Lower leg skin (tissue), 4 donors: ENCODE measurements at places on chromosomes 4 and X. TPM values are rescaled to one million over a fixed set of nuclear protein-coding genes. Genes with fewer than 3 reads are reported as not detected.

- no peak for DNase-seq
Measured at GRCh38 chr4:23234018-23234417, 541.3 kb downstream of the GBA3 start.

GRCh38 chrX:142831961-142832530 is 193.7 kb upstream of the SPANXN4 start:
- DNase-seq: no peak

DNA sequence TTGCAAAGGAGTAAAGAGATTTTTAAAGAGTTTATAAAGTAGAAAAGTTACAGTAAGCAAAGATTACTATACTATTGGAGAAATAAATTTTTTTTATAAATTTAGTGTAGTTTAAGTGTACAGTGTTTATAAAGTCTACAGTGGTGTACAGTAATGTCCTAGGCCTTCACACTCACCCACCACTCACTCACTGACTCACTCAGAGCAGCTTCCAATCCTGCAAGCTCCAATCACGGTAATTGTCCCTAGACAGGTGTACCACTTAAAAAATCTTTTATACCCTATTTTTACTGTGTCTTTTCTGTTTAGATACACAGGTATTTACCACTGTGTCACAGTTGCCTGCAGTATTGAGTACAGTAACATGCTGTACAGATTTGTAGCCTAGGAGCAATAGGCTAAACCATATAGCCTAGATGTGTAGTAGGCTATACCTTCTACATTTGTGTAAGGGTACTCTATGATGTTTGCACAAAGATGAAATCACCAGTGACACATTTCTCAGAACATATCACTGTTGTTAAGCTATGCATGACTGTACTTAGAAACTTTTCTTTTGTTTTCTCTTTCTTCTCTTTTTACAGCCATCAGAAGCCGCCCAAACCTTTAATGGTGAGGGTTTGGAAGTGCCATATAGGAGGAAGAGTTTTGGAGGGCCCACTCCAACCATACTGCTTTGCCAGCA is 11.8 kb upstream of the SH3RF1 start:
- no peak for DNase-seq

DNA sequence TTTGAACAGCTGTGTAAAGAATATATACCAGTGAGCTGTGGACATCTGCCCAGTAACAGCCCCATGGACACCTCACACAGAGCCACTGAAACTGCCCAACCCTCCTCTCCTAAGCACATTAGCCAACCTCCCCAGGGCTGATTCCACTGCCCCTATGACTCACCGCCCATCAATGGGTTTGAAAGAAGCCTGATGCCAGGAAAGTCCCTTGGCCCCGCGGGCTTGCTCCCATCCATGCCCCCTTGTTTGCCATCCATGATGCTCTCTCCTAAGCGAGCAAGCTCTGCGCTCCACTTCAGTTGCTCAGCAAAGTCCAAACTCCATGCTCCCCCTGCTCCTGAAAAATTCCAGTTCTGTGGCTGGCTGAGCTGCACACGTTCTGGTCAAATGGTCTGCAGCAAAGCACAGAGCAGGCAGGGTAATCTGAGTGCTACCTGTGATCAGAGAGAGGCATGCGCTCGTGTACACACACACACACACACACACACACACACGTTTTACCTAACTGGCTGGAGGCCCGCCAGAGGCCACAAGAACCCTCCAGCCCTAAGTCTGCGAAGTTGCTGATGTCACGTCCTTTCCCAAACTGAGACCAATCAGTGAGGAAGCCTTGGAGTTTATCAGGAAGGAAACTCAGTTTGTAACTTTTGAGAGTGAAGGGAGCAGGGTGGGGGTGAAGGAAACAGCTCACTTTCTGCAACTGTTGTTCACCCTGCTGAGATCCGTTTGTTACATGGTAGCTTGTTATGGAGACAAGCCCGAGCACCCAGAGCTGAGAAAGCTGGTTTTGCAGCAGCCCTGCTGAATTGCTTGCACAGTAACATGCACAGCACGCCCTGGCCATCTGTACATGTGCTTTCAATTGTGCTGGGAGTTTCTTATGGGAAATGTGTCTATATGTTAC is at the start of gene ASB9:
ASB9 (minus strand) TSS at position 466 of the 904 bp plus-strand sequence; CDS start at position 257, 209 bp downstream.
- DNase-seq: no peak

DNA sequence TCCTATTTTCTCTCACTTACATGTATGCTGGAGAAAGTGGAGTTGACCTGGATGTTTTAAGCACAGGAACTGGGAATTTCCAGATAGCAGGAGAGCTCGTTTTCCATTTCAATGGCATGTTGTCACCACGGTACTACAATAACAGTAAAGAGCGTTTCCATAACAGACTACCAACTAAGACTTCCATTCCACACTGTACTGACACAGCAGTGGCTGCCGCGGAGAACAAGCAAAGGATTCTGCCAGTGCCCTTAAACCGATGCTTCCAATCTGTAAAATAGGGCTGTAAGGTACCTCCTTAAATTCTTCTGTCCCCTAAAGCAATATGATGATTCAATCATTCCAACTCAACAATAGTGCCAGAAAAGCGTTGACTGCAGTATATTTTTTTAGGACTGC is 143.9 kb downstream of the KLHL13 start:
- no peak for DNase-seq

GRCh38 chrX:103831803-103832544 is at the start of gene RAB9B:
Gene RAB9B (minus strand): TSS chrX:103832257. CDS start chrX:103825784, 6,473 bp downstream.
- peak; percentile 88 for DNase-seq

- DNase-seq: no peak
Measured at GRCh38 chr4:57426779-57427395, 316.7 kb upstream of the IGFBP7 start.

GRCh38 chr4:154120690-154121345 is 331.9 kb upstream of the SFRP2 start:
- DNase-seq: no peak

DNA sequence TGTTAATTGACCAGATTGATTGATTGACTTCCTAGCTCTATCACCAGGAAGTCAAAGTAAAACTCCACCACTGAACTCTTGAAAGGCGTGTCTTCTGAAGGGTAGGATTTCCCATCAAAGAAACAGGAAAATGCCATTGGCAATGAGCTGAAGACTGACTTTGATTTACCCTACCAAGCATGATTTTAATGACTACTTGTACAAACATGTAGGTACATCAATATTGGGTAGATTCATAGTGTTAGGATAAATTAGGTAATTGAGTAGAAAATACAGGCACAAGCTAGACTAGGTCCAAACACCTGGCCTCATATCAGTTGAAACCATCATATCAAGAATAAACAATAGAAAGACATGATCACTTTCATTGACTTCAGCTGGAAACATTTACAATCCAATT is 53.2 kb upstream of the ATXN3L start:
- no peak for DNase-seq

Gene ERCC6L
- 0.13 TPM for total RNA-seq

Gene MAGEA2
- total RNA-seq: not detected

Gene EDNRA
- total RNA-seq: 2.1 TPM

Gene COL4A5
- 53.0 TPM for total RNA-seq

Gene MXRA5
- 10.7 TPM for total RNA-seq

Gene YTHDC1
- total RNA-seq: 117 TPM
